Kidney (tissue), 22 donors: ENCODE measurements at places on chromosomes 1 and 21. TPM values are rescaled to one million over a fixed set of nuclear protein-coding genes. Genes with fewer than 3 reads are reported as not detected.

- H3K4me3 ChIP-seq, result no peak overlapping the region
- no peak overlapping the region for H3K27ac ChIP-seq
- DNase-seq, result no peak
- no peaks in the 10 kb centered on the region for H3K27me3 ChIP-seq
- no peaks in the 10 kb centered on the region for H3K36me3 ChIP-seq
These were observed 3.7 kb upstream of the QSOX1 start for GRCh38 chr1:180150982-180151381.

GRCh38 chr1:32411261-32411660 is 17.0 kb upstream of the BSDC1 start:
- H3K4me3 ChIP-seq, result no peak overlapping the region
- no peaks in the 10 kb centered on the region for H3K36me3 ChIP-seq
- no peak for DNase-seq
- H3K4me1 ChIP-seq, result no peaks in the 10 kb centered on the region

DNA sequence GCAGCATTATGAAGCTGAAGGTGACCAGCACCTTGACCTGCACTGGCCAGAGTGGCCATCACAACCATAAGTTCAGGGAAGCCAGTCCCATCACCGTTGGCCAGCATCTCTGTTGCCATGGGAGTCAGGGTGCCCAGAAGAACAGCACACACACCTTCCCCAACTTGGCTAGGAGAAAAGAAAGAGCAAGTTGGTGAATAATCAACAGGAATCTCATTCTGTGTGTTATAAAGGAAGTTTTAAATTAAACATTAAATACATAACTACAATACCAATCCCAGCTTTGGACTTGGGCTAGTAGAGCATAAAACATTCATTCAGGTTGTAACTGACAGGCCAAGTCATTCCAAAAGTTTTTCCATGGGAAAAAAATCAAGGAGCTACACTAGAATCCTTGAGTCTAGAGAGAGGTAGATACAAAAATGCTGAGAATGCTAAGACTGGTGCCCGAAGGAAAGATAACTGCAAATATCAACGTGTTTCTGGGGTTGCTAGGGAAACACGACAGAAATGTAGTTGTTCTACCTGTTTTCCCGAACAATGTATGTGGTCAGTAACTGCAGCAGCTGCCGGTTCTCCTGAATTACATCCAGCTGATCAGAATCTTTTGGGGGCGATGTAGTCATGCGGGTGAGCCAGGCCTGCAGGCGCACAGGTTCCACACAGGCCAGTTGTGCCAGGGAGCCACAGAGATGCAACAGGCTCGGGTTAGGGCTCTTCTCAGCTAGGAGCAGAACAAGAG is 45.6 kb downstream of the UBR4 start:
- DNase-seq, result peak; percentile 61
- no peaks in the 10 kb centered on the region for H3K4me1 ChIP-seq
- no peaks in the 10 kb centered on the region for H3K27me3 ChIP-seq
- H3K36me3 ChIP-seq, result peaks cover 30% of the 10 kb centered on the region
- no peak overlapping the region for H3K27ac ChIP-seq

SPATA1 gene
- 0.62 TPM for polyA plus RNA-seq

TDRD10 gene
- polyA plus RNA-seq, result 2.3 TPM

DNA sequence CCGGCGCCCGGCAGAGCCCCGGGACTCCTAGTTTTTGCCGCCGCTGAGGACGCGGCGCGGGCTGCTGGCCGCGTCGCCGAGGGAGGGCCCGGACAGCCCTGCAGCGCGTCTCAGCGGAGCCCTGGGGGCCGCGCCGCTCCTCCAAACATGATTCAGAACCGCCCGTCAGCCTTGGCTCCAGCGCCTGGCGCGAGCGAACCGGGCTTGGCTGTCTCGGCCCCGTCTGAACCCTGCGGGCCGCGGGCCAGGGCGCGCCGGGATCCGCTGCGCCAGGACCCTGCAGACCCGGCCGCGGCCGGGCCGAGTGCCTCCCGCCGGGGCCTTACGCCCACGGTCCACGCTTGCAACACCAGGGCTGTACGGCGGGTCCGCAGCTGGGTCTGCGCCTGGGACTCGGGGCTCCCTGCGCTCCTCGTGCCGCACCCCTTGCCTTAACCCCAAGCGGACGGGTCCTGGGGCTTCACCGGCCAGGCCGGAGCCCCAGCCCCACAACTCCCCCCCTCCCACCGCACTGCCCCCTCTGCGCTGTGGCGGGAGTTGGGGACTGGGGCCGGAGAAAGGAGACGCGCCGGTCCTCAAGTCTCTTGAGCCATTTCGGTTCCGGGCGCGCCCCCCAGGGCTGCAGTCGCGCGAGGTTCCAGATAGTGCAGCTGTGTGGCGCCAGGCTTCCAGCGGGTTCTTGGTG is 48.4 kb upstream of the CD34 start:
- H3K36me3 ChIP-seq, result no peaks in the 10 kb centered on the region

DNA sequence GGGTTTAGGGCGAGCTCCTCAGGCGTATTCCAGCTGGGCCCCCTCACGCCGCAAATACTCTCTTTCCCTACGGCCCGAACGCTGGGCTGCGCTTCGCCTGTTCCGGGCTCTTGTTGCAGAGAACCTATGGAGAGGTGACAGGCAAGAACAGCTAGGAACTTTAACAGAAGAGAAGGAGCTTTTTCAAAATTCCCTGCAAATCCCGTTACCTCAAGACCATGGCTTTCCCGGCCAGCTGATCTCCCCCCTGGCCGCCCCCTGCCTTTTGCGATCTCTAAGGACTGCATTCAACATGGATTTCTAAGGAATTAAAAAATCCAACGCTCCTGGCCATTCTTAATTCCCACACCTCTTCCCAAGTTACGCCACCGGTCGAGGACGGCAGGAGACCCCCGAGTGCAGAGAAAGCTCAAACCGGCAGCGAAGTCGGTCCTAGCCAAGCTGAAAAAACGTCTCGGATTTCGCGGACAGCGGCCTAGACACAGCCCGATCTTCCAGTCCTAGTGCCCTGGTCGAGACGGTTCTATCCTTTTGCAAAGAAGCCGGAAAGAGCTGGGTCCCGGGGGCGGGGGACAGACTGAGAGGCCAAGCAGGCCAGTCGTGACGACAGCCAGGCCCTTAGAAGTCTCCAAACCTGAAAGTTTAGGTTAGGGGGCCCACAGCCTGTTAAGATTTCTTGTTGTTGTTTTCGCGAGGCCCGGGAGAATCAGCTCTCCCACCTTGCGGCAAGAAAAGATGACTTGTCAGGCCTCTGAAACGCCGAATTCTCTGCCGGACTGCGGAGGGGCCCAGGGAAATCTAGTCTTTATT is 1.1 kb upstream of the TBX15 start:
- no peak overlapping the region for H3K27ac ChIP-seq
- DNase-seq, result peak; percentile 67
- no peaks in the 10 kb centered on the region for H3K36me3 ChIP-seq
- H3K27me3 ChIP-seq, result peaks cover 90% of the 10 kb centered on the region
- peaks cover 10% of the 10 kb centered on the region for H3K4me1 ChIP-seq
- no peak overlapping the region for H3K4me3 ChIP-seq

DNA sequence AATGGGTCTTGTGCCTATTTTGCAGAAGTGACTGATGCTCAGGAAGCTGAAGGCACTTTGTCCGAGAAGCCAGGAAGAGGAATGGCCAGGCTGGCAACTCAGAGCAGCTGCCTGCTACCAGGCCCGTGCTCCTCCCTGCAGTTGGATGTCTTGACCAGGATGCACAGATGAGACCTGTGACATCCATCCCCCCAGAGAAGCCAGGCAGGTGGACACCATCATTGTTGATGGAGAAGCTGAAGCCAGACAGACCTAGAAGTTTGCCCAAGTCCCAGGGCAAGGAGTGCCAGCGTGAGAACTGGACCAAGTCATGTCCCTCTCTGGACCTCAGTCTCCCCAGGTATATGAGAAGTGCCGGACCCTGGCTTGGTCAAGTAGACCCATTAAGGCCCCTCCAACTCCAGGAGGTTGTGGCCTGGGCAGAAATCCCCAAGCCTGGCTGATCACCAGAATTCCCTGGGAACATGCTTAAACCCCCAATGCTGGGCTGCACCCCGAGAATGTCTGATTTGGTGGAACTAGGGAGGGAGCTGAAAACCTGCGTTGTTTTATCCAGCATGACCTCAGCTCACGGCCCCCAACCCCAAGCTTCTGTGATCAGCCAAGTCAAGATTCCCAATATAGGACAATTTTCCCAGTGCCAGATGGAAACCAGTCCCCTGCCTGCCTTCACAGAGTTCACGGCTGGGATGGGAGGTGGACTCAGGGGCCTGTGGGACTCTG is 82.4 kb downstream of the CAMK2N1 start:
- no peaks in the 10 kb centered on the region for H3K4me1 ChIP-seq
- DNase-seq, result no peak
- H3K27me3 ChIP-seq, result no peaks in the 10 kb centered on the region
- no peaks in the 10 kb centered on the region for H3K36me3 ChIP-seq
- H3K4me3 ChIP-seq, result no peak overlapping the region

DNA sequence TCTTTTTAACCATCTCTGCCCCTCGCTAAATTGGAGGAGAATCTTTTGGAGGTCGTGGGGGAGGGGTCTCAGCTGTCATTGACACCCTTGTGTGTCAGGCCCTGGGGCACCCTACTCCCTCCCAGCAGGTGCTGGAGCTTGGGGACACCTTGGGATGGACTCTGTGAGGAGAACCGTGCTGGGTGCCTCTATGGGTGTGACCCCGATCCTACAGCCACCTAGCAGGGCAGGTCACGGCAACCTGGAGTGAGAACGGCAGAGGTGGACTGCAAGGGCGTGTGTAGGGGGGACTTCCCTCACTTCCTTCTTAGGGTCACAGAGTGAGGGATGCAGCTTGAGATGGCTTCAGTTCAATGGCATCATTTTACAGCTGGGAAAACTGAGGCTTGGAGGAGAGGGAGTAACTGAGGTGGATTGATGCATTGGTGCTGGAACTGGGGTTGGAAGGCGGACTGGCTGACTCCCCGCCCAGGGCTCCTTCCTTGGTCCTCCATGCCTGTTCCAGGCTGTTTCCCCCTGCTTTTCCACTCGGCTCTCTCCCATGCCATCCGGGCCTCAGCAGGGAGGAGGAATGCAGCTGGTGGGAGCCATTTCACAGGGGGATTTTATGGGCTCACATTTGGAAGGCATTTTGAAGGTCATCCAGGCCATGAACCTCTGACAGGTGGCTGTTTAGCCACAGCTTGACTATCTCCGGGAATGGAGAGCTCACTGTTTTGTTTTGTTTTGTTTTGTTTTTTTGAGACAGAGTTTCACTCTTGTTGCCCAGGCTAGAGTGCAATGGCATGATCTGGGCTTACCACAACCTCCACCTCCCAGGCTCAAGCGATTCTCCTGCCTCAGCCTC is 18.8 kb upstream of the ARHGEF10L start:
- DNase-seq, result peak; percentile 32
- peaks cover 20% of the 10 kb centered on the region for H3K4me1 ChIP-seq
- peak overlapping the region; percentile 36 for H3K4me3 ChIP-seq
- H3K27me3 ChIP-seq, result no peaks in the 10 kb centered on the region

- peak; percentile 42 for DNase-seq
- H3K27ac ChIP-seq, result no peak overlapping the region
- H3K4me3 ChIP-seq, result no peak overlapping the region
- H3K4me1 ChIP-seq, result no peaks in the 10 kb centered on the region
- no peaks in the 10 kb centered on the region for H3K27me3 ChIP-seq
These were observed 14.8 kb upstream of the PIGM start for GRCh38 chr1:160046494-160047110.

GRCh38 chr1:153711026-153711425 is 16.8 kb upstream of the INTS3 start:
- H3K27ac ChIP-seq, result no peak overlapping the region
- no peak overlapping the region for H3K4me3 ChIP-seq
- no peaks in the 10 kb centered on the region for H3K36me3 ChIP-seq
- H3K27me3 ChIP-seq, result no peaks in the 10 kb centered on the region
